Skin of body (tissue), 3 donors: ENCODE measurements at places on chromosomes 16 and 17. TPM values are rescaled to one million over a fixed set of nuclear protein-coding genes. Genes with fewer than 3 reads are reported as not detected.

The CDRT15L2 gene
- not detected for total RNA-seq

The KRT15 gene
- 348 TPM for total RNA-seq

The ERBB2 gene
- total RNA-seq = 61.1 TPM

The CLEC3A gene
- total RNA-seq = not detected

The TMC8 gene
- 3.4 TPM for total RNA-seq

DNA sequence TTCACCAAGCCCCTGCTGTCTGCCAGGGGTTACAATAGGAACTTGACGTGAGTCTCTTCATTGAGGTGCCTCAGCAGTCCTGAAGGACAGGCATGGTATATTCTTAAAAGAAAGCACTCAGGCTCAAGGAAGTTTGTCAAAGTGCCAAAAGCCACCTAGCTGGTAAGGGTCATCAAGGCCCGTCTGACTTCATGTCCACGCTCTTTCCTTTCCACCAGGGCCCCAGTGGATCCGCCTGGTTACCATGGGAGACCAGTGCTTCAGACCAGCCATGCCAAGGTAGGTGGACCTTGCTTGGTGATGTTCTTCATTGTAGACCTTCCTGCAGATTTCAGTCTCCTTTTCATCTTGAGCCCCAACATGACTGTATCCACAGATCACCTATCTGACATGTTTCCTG, 27.6 kb upstream of the CCL1 start:
- DNase-seq = no peak

GRCh38 chr16:35798885-35799426, 2339.5 kb downstream of the TP53TG3F start:
- no peak for DNase-seq

DNA sequence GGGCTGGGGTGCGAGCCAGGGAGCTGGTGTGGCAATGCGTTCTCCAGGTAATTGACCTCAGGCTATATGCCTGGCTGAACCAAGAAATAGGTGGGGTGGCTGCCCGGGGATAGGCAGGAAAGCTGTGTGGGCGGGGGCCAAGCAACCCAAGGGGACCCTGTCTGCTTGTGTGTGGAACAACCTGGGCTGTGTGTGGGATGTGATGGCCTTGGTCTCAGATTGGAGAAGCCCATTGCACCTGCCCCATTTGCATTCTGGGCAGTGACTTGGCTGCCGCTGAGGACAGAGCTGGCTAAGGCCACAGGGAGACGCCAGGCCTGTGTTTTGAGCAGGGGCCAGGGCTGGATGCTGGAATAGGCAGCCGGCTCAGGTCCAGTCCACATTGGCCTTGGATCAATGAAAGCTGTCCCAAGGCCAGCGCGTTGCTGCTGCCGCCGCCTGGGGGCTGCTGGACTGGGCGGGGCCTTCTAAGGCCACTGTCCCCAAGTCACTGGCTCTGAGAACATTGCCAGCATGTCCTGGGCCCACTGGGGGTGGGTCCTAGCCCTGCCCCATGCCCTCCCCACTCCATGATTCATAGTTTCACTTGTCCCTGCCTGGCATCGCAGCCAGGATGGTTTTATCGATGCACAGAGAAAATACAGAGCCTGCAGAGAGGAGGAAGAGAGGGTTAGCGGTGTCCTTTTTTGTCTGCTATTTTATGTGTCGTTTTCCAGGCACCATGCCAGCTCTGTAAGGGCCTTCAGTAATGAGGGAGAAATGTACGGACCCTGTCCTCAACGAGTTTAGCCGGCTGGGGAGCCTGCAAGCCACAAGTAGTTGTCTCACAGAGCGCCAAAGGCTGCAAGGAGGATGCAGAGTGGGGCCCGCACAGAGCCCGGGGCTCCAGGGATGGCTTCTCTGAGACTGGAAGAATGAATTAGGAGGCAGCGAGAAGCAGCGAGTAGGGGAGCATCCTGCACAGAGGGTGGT, 43.9 kb downstream of the NKD1 start:
- DNase-seq = no peak

DNA sequence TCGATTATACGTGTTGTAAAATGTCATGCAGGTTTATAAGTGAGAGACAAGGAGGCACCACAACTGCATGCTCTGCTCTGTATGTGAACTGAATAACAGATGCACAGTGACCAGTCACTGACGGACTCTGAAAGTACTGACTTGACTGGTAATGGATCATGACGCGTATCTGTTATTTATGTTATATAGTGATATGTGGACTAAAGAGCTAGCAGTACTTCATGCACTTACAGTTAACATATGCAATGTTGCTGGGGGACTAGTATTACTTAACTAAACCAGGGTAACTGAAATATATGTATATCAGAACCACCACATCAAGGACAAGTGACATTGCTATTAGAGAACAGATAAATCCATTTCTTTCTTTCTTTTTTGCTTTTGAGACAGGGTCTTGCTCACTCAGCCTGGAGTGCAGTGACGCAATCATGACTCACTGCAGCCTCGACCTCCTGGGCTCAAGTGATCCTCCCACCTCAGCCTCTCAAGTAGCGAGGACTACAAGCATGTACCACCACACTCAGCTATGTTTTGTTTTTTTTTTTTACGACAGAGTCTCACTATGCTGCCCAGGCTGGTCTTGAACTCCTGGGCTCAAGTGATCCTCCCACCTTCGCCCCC, 17.2 kb downstream of the COIL start:
- DNase-seq = no peak

DNA sequence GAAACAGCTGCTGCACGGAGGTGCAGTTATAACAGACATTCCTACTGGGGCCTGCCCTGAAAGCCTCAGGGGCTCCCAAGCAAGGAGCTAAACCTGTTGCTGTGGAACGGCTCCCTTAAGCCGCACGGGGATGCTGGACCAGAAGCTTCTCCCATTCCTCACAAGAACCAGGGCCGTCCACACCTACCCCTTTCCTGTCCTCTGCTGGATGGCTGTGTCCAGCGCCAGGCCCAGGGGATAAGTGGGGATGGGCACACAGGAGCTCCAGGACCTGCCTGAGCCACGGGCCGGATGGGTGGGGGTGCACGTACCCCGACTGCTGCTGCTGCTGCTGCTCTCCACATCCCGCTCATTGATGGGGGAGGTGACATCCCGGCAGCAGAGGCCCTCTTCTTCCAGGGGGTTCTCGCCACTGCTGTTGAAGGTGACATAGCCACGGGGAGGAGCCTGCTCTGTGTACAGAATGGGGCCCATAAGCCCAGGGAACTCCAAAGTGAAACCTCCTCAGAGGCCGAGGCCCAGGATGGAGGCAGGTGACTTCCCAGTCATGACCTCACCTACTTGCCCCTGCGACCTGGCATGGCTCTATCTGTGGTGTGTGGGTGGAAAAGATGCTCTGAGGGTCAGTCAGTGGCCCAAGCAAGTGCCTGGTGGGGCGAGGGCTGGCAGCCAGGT, 8.6 kb downstream of the NUDT16L1 start:
- no peak for DNase-seq

DNA sequence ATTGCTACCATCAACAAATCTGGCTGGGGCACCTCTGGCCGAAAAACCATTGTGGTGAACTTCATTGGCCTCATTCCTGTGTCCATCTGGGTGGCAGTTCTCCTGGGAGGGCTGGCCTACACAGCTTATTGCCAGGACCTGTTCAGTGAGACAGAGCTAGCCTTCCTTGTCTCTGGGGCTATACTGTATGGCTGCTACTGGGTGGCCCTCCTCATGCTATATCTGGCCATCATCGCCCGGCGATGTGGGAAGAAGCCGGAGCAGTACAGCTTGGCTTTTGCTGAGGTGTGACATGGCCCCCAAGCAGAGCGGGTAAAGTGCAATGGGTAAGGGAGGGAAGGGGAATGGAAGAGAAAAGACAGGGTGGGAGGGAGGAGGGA, 9.5 kb downstream of the HAS3 start:
- DNase-seq = no peak

GRCh38 chr17:9339958-9340357, 235.7 kb downstream of the STX8 start:
- no peak for DNase-seq

- DNase-seq = no peak
Observed at GRCh38 chr16:87700406-87701077, 65.2 kb downstream of the KLHDC4 start.

DNA sequence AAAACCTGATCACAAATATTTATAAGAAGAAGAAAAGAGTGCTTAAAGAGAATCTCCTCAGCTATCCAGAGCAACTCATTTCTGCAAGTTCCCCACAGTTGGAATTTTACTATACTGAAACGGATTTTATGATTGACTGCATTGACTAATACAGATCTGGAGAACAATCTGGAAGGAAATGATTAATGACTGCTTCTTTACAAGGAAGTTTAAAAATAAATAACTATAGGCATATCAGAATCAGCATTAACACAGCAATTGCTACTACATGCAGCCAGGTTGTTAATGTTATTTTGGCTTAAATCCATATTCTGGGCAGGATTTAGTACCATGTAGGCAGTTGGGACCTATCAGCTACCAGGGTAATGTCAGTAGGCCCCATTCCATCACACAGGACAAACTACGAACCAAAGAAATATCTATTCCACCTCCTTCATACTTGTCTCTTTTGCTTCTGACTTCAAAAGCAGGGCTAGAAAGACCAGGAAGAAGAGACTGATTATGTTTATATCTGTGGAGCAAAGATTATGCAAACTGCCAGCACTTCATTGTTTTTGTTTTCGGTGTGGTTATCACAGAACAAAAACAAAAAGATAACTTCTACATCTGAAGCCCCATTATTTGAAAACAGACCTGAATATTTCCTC, 3.9 kb downstream of the SKAP1 start:
- no peak for DNase-seq

DNA sequence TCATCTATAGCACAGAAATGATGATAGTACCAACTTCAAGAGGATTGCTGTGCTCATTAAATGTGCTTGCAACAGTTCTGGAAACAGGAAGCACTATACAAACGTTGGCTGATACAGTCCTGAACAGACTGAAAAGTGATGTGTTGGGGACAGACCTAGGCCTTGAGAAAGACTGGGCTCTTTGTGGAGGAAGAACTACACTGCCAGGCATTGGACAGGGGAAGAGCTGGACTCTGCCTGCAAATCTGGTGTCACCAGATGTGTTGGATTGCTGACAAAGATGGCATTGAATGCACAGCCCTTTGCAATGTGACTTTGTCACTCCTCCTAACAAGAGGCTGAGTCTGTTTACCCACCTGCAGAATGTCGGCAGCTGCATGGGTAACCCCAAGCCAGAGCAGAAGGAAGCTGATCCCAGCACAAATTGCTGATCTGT, 12.4 kb upstream of the ST6GALNAC2 start:
- no peak for DNase-seq
